Large intestine (tissue), 12 donors: ENCODE measurements at places on chromosomes 2 and 18.

DNA sequence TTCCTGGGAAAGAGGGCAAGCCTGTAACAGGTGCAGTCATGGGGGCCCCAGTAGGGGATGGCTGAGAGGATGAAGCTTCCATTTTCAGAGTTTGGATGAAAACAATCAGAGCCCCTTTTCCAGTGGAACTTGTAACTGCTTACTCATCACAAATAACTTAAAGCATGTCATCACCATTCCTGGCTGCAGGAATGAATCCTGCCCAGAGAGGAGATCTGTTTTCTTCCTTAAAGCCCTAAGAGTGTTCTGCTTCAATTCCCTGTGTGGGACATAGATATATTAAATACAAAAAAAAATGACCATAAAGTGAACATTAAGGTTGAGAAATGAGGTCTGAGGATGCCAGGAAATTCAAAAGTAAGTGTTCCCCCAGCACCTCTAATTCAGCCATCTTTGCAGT, 183.4 kb upstream of the MEIS1 start:
- DNase-seq: no peak

- no peak for DNase-seq
Measured at GRCh38 chr18:57659460-57660102, 37.9 kb upstream of the NARS1 start.

DNA sequence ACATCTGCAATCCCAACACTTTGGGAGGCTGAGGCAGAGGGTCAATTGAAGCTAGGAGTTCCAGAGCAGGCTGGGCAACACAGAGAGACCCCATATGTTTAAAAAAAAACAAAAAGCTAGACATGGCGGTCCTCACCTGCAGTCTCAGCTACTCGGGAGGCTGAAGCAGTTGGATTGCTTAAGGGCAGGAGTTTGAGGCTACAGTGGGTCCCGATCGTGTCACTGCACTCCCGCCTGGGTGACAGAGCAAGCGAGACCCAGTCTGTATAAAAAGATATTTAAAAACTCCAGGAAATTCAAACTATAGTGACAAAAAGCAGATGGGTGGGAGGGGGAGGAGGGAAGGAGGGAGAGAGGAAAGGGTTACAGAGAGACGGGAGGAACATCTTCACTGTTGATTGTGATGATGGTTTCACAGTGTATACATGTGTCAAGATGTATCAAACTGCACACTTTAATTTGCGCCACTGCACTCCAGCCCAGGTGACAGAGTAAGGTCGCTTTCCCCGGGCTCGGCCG, 942 bp upstream of the ZNF236 start:
- DNase-seq: no peak

- no peak for DNase-seq
Measured at GRCh38 chr2:21837168-21837960, 713.6 kb downstream of the TDRD15 start.

DNA sequence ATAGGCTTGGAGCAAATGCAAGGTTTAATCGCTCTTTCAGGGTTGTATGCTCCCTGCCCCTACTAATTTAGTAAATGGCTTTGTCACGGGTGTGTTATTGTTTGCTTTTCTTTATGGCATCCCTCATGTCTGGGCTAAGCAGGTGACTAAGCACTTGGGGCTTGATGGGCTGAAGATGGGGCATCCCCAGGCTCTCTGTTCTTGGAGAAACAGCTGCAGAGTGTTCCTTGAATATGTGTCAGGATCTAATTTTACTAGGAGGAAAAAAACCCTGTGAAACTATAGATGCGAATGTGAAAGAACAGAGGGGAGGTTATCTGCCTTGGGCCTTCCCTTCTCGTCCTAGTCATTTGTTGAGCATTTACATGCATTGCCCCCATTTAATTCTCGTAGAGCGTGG, 94.7 kb upstream of the TAF1B start:
- DNase-seq: no peak

DNA sequence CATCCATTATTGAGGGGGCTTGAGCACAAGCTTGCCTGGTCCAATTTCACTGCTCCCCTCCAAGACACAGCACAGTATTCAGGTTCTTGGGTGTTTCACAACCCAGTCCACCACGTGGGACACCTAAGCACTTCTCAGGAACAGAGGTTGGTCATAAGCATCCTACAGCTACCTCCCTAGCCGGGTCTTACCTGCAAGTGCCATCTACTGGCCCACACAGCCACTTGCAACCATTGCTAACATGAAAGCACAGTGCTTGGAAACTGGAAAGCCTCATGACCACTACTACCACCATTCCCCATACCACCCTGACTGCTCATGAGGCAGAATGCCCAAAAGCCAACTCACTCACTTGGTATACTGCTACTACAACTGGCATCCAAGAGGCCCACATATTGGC, 105.7 kb upstream of the RPRM start:
- DNase-seq: no peak

GRCh38 chr2:11325961-11326676, 18.3 kb downstream of the ROCK2 start:
- DNase-seq: no peak

GRCh38 chr2:240464514-240465241, 29.2 kb downstream of the GPC1 start:
- no peak for DNase-seq

GRCh38 chr2:45943219-45944044, 292.0 kb downstream of the PRKCE start:
- no peak for DNase-seq

DNA sequence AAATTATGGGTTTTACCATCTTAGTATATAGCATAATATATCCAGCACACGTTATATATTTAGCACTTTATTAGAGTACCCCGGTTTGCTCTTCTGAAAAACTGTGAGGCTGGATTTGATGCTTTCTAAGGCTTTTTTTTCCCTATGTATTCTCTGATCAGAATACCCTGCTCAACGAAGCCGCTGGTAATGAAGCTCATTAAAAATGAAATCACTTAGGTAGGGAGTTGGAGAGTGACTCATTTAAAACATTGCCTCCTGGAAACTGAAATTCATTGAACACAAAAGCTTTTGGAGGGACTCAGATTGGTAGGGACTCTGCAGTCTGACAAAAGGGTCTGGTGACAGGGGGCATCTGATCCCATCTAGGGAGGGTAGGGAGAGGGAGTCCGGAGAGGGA, 365.4 kb upstream of the MEX3C start:
- DNase-seq: no peak

GRCh38 chr18:56235481-56236013, 402.8 kb downstream of the TXNL1 start:
- DNase-seq: no peak

- no peak for DNase-seq
Measured at GRCh38 chr18:59861963-59862819, 37.6 kb upstream of the PMAIP1 start.

GRCh38 chr2:158655628-158656027, 139.5 kb upstream of the DAPL1 start:
- DNase-seq: no peak

DNA sequence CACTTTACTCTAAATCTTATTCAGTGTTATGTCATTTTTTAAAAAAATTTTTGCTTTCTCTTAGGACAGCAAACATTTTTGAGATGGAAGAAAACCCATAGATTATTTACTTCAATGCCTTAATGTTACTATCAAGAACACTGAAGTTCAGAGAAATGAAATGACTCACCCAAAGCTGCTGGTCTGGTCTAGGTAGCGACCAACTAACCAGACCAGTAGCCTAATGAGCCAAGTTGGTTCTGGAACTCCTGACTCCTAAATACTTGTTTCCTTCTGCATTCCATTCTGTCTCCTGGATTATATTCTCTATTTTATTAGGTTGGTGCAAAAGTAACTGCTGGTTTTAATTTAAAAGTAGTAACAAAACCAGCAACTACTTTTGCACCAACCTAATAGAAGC, 35.4 kb downstream of the SLC8A1 start:
- DNase-seq: no peak

DNA sequence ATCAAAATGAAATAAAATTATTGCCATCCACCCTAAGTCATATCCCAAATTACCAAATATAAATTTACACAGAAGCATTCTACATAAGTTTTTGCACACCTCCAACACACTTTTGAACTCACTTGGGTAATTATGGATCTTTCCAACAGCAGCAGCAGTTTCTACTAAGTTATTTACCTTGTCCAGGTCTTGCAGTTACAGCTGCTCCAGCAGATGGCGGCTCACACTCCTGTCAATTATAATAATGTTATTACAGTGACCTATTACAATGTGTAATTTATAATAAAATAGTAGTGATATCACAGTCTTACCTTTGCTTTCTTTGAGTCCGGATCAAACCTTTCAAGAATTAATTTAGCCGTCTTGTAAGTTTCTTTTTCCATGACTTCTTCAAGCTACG, 37.9 kb downstream of the LNPK start:
- DNase-seq: peak; percentile 4

GRCh38 chr2:60437080-60437696, 116.3 kb downstream of the BCL11A start:
- DNase-seq: no peak

GRCh38 chr2:112138159-112139032, at the start of gene FBLN7:
Gene FBLN7 (plus strand): TSS chr2:112138385. CDS start chr2:112138656, 271 bp downstream.
- DNase-seq: no peak

DNA sequence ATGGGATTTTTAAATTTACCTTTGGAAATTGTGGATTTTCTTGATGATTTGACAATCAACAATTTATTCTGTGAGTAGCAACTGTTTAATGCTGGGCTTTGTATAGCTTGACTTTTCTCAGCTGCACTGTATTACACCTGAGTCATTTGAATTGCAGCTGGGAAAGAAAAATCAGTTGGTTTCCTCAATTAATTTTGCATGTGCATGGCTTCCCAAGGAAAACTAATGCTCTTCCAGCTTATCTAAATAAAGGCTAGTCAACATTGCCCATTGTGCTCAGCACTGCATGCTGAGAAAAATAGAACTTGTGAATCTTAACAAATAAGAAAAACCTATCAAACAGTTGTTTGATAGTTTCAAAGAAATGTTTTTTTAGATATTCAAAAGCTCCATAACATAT, 268.3 kb upstream of the CDH20 start:
- DNase-seq: no peak

DNA sequence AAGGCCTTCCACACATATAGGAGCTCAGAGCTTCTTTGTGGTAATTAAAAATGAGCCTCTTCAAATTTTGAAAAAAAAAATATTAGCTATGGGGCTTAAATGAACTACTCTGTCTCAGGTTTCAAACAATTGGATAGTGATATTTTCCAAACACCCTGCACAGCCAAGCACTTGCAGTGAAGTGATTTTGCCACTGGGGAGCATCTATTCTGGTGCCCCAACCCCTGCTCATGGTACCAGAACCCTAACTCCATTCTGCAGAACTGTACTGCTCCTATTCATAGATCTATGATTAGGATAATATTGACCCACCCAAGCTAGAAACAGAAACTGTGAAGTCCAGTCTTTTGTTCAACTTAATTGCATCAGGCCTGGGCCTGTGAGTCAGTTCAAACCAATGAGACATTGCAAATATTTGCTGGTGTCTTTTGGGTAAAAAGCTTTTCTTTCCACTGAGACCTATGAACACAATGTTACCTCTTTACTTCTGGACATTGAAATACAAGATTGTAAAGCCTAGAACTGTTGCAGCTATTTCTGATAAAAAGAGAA, 324.0 kb downstream of the GALNT13 start:
- no peak for DNase-seq

GRCh38 chr2:8006181-8006580, 675.7 kb upstream of the ID2 start:
- DNase-seq: no peak

GRCh38 chr2:128514555-128514955, 195.9 kb upstream of the HS6ST1 start:
- no peak for DNase-seq

DNA sequence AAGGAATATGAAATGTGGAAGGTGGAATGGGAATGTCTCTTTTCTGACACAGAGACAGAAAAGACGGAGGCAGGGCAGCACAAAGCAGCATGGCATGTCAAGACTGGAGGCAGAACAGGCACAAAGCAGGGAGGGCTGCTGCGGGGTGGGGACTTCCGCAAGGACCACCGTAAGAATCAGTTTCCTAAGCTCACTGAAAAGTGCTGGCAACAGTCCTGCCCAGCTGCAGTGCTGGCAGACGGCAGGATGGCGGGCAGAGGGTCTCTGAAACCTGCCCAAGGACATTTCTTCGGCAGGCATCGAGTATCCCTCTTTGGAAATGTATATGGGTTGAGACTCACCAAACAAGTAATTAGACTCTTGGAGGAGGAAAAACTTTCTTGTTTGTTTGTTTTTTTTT, 54.9 kb downstream of the FAM178B start:
- no peak for DNase-seq

- DNase-seq: no peak
Measured at GRCh38 chr18:61549889-61550288, 216.7 kb downstream of the CDH20 start.

DNA sequence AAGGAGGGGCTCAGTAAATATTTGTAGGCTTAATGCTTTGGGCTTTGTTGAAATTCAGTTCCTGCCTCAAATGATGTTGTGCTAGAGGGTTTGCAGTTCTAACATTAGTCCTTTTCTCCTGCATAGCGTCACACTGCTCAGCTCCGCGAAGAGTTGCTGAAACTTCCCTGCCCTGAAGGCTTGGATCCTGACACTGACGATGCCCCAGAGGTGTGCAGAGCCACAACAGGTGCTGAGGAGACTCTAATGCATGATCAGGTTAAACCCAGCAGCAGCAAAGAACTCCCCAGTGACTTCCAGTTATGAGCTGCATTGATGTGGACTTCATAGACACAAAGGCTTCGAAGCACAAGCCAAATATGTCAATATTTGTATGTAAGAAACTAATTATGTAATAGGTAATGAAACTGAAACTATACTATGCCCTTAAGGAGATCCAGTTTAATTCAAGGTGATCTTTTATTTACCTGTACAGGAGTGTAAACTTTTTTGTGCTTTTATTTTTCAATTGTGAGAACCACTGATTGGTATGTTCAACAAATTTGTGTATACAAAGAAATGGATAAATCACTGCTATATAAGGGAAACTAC, 10.2 kb upstream of the TTC27 start:
- DNase-seq: peak; percentile 14

GRCh38 chr2:38474715-38475566, 97.9 kb upstream of the ATL2 start:
- no peak for DNase-seq

DNA sequence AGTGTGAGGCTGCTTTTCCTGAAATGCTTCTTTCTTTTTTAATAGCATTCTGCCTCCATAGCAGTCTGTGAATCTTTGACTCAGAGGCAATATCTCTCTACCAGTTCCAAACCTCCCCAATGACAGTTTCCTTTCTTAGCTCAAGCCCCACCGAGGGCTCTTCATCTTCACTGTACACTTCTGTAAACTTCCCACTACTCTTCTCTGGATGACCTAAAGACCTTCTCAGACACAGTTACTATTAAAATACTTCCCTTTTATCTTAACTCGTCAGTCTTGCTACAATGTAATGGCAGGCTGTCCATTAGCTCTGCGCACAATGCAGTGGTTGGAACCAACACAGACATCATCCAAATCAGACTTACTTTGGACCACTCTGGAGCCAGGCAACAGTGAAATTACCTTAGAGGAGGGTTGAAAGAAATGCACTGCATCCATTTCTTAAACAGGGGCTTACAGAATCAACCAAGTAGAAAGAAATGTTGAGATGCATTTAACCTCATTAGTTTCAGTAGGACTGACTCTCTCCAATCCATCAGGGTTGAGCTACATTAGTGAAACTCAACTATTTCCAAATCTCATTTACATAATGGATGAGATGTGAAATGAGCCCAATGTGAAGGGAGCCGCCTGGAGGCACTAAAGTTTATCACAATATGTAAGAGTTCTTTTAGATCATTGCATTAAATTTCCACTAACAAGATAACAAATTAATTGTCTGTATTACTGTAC, 343.8 kb downstream of the SETBP1 start:
- no peak for DNase-seq
